ENCODE measurements at places on chromosomes 4 and X. TPM values are rescaled to one million over a fixed set of nuclear protein-coding genes. Genes with fewer than 3 reads are reported as not detected.

- DNase-seq = no peak
Measured at GRCh38 chrX:107522901-107523300, 73.4 kb downstream of the FRMPD3 start.

- no peak for DNase-seq
Measured at GRCh38 chrX:71997320-71997719, 86.7 kb downstream of the NHSL2 start.

- no peak for DNase-seq
Measured at GRCh38 chr4:186554539-186554913, 841 bp downstream of the MTNR1A start.

DNA sequence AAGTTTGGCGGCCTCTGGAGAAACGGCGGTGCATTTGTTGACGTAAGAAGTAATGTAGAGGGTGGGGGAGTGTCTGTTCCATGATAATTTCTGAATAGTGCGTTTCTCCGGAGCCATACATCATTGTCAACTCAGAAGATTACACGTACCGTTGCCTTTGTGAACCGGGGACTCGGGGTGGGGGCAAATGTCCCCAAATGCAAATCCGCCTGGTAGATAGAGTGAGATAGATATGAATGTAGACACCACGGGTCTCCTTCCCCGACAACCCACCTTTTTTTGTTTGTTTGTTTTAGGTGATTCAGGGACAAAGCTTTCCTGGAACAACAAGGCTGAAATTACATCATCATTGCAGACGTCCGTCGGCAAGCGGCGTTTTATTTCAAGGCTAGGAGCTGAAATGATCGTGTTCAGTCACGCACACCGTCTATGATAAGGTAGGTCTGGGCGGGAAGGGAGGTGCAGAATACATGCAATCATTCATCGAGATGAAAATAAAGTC lies 96.0 kb upstream of the PPP2R3B start:
- DNase-seq = no peak

- no peak for DNase-seq
Measured at GRCh38 chr4:148239494-148239985, 202.7 kb downstream of the NR3C2 start.

The HGFAC gene
- total RNA-seq = not detected

The EREG gene
- total RNA-seq = 2.7 TPM

DNA sequence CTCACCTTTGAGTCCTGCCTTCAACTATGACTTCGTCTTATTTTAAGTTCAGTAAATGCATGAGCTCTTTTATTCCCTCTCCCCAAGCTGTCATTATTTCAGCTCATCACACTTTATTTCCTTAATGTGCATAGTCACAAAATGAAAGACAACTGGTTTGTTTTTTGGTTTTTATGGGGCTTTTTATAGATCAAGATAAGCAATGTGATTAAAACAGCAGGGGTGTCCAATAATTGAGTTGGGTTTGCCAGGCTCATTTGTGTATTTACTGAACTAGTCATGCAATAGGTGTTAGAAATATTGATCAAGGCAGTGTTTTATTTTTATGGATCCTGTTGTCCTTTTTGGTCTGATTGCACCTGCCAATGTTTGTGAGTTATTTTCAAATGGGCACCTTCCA lies 102.2 kb downstream of the FRMPD4 start:
- DNase-seq = no peak

Data from NCI-H460 (cell line).